ENCODE measurements at places on chromosomes 5 and 9.

DNA sequence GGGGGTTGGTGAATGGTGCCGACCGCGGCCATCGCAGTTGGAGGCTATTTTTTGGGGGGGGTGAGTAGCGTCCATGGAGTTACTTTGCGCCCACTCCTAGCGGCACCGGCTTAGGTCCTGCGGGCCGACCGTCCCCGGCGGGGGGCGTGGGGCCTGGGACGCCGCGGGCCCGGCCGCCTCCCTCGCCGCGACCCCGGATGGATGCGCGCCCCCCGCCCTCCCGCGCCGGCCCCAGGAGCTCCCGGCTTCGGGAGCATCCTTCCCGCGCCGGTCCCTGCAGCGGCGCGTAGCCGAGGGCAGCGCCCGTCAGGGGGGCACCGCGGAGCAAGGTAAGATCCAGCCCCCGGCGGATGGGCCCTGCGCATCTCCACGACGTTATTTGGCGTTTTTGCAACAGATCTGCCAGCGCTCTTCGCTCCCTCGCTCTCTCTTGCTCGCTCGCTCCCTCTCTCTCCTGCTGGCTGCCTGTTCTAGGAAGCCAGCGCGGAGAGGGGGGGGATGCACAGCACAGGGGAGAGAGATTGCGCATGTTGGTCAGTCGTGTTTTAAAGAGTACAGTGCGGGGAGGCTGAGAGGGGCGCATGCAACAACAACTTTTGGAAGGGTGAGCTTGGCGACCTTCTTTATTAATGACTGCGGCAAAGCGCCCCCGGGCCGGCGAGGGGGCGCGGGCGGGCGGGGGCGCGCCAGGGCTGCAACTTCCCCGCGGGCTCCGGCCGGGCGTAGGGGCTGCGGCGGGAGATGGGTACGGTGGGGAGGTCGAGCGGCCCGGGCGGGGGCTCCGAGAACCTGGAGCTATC is 413 bp downstream of the JADE2 start:
- DNase-seq: peak; percentile 92

DNA sequence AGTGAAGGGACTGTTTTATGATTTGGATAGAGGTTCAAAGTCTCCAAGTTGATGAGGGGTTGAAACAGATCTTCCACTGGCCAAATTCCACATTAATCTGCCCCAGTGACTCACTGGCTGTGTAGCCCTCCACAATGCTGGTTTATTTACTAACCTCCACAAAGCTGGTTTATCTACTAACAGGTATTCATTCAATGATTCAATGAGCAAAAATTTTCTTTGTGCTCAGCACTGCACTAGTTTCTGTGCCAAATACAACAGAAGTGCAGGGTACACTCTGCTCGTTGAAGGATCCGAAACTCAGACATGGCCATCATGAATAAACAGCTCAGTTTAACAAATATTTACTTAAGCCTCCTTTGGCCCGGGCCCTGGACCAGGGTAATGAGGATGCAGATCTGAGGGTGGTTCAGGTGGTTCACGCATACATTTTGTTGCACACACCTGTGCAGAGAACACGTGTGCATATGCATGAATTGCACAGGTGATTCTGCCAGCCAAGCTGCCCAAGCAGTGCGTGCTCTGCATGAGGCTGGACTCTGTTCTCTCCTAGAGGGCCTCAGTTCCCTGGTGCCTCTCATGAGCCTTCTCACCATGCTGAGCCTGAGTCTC is 71.0 kb downstream of the SH3PXD2B start:
- no peak for DNase-seq

DNA sequence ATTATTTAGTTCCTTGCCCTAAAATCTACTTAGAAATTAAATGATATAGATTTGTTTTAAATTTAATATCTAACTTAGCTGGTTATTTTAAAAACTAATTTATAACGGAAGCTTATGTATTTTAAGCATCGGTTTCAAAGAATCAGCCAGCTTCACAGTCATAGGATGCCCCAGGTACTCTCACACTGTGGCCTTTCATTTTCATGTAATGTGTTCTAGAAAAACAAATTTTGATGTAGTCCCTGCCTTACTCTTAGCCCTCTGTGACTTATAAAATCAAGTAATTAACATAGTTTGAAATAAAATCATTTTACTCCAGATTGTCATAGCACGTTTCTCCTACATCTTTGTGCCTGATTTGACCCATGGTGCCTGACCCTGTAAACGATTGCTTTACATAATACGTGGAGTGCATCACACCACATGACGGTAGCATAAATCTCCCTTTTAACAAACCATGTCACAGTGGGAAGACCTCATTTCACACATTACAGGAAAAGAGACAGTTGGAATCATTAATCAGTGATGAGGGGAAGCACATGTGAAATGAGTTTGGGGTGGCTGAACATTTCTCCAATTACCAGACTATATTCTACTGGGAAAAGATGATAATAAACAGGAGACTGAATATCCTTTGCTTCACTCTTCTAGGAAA is 731.5 kb upstream of the CDH9 start:
- no peak for DNase-seq

DNA sequence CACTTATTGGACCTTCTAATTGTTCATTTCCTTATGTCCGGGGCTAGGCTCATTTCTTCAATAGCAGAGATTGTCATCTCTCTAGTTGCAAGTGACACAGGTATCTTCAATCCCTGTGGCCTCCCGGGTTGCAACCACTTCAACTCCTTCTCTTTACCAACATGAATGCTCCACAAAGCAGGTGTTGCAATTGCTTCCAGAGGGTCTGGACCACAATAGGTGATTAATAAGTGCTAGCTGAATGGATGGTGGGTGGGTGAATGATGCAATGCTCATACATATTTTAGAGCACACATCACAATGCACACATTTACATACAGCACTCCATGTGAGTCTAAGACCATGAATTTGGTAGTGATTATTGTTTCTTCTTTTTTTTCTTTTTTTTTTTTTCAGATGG is 2.6 kb downstream of the CEMIP2 start:
- DNase-seq: no peak

DNA sequence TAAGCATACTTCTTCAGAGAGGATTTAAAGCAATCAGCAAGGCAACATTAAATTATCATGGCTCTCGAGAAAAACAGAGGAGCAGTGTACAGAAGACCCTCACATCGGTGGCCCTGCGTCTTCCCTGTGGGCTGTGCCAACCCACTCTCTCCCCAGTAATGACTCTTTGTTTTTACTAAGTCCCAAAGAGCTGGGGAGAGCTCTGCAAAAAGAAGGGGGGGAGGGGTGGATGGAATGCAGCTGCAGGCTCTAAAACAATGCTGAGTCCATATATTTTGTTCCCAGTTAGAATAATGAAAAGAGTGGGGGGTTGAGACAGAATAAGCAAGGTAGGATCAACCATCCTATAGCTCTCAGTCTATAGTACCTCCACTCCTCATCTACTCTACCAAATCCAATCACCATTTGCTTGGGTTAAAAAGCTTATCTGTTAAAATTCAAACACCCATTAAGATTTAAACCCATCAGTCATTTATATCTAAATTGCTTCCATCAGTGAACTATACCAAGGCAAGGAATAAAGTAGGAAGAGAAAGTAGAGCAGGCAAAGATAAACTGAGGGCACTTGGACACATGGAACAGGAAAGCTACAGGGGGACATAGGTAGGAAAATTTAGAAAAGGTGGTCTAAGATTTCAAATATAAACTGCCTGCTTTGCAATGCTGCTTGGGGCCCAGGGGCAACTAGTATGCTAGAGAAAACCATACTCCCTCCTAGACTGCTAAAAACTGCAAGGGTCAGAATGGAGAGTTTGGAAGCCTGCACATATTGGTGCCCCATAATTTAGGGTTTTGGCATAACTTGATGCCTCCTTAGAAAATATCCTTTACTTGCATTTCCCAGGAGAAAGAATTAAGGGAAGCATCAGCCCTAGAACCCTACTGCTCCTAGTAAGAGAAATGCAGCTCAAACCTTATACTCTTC is 20.6 kb downstream of the ELL2 start:
- DNase-seq: no peak
